ENCODE measurements at places on chromosomes 12 and 14.

DNA sequence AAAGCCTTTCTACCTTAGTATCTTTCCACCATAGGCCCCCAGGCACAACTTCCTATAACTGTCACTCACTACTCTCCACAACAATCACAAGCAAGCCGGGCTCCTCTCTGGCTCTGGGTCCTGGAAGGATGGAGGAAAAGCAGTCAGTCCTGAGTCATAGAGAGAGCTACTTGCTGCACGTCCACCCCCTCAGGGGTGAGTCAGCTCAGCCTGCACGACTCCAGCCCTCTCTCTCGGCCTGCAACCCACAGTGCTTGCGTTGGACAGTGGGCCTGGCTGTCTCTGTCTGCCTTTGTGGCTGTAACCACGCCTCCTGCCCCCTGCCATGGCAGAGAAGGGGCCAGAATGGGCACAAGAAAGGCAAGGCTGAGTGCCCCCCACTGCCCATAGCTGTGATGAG lies 154.1 kb upstream of the FKBP4 start:
- DNase-seq, result no peak

GRCh38 chr12:56998981-56999380 lies 7.4 kb downstream of the ZBTB39 start:
- DNase-seq, result no peak

- no peak for DNase-seq
These were observed 191.9 kb downstream of the LRIG3 start for GRCh38 chr12:58728397-58728796.

GRCh38 chr12:94721173-94721572 lies 70.8 kb upstream of the TMCC3 start:
- DNase-seq, result peak; percentile 87

DNA sequence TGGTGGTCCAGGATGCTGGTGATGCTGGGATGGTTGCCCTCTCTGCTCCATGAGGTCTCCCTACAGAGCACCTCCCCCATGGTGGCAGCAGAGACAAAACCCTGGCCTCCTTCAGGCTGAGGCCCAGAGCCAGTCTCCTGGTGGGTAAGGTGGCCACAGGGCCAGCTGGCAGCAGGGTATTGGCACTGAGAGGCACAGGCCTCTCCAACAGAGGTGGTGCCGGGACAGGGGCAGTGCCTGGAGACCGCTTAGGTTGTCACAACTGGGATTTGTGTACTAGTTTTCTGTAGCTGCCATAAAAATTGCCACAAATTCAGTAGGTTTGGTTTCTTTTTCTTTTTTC lies 6.1 kb upstream of the MTA1 start:
- DNase-seq, result no peak

GRCh38 chr12:3311027-3311402 lies 180.0 kb upstream of the PRMT8 start:
- DNase-seq, result no peak

DNA sequence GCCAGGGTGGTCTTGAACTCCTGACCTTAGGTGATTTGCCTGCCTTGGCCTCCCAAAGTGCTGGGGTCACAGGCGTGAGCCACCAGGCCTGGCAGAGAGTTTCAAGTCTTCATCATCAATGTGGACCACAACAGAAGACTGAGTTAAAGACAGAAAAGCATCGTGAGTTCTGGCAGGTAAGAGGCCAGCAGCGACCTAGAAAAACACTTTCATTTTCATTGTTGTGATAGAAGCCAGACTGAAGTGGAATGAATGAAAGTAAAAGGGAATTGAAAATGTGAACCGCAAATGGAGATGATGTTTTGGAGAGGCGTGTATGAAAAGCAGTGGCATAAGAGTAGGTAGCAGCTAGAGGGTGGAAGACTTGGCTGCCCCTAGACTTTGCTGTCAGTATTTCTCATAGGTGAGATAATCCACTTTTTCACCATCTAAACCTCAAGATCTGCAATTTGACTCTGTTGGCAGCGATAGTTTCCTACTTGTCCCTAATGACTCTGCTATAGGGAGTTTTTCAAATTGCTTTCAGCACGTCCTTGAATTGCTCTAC lies 47.1 kb upstream of the PLEKHA5 start:
- DNase-seq, result no peak

- DNase-seq, result no peak
These were observed 114.0 kb upstream of the FAR2 start for GRCh38 chr12:29035112-29035511.
